ENCODE measurements at places on chromosomes 2 and 18.

GRCh38 chr18:35024965-35025364 is 16.2 kb upstream of the MAPRE2 start:
- no peak for DNase-seq

DNA sequence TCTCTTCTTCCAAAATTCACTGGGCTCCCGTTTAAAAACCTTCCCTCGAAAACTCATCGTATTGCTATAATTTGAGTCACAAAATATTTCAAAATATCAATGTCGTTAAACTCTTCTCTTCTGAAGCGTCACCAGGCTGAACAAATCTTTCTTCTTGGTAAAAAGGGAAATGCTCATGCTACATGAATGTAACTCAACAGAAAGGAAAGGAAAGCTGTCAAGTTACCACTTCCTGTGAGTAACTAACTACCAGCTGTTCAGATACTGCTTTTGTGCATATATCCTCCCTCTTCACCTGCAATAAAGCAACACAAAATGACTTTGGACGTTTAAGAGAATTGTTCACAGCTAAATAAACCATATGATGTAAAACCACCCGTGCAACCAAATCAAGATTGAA is 95.4 kb downstream of the DOCK10 start:
- no peak for DNase-seq

DNA sequence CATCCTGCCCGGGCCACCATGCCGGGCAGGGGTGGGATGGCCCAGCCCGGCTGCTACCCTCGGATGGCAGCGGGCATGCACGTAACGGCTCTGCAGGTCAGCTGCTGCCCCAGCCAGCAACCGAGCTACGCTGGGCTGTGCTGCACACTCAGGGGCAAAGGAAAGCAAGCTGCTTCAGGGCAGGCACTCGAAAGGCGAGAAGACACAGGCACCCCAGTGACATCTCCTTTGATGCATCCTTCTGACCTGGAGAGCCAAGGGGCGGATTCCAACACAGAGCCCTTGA is 8.8 kb downstream of the HDAC4 start:
- DNase-seq: no peak

- no peak for DNase-seq
These were observed 41.4 kb upstream of the YES1 start for GRCh38 chr18:853471-853870.

GRCh38 chr18:7034924-7035323 is 82.7 kb downstream of the LAMA1 start:
- no peak for DNase-seq

- no peak for DNase-seq
These were observed 1.2 kb downstream of the BABAM2 start for GRCh38 chr2:27891673-27892105.

- DNase-seq: no peak
These were observed 288.8 kb upstream of the HS6ST1 start for GRCh38 chr2:128607440-128607839.

GRCh38 chr2:56474412-56475158 is 290.8 kb downstream of the CCDC85A start:
- no peak for DNase-seq

GRCh38 chr18:2609604-2610003 is 38.2 kb downstream of the NDC80 start:
- no peak for DNase-seq

DNA sequence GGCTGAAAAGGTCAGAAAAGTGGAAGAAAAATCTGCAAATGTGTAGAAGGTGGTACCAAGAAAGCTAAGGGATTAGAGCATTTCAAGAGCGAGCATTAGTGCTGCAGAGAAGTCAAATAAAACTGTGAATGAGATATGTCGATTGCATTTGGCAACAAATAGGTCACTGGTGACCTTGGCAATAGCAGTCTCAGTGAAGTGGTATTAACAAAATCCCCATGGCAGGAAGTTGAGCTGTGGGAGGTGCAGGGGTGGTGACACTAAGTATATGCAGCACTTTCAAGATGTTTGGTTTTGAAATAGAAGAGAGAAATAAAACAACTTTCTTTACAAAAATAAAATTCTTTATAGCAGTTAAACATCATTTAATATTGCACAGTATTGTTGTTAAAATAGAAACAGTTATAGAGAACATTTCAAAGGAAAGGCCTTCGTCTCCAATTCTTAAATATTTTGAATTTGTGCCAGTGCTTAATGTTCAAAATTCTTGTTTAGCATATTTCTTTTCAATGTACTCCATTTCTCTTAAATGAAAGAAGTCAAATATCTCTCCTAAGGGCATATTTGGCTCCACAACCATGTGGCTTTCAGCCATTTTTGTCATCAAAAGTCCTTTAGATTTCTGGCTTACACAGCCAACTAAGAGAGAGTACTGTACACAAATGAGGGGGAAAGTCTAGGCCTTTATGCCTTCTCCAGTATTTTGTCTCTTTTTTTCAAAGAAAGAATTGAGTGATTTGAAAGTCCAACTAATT is 443.0 kb upstream of the MMADHC start:
- DNase-seq: no peak

- DNase-seq: no peak
These were observed 185.6 kb downstream of the CTIF start for GRCh38 chr18:48724442-48724841.

- DNase-seq: no peak
These were observed 98.6 kb downstream of the GALNT1 start for GRCh38 chr18:35680139-35680551.

GRCh38 chr18:13889671-13890070 is 25.7 kb downstream of the MC2R start:
- no peak for DNase-seq

DNA sequence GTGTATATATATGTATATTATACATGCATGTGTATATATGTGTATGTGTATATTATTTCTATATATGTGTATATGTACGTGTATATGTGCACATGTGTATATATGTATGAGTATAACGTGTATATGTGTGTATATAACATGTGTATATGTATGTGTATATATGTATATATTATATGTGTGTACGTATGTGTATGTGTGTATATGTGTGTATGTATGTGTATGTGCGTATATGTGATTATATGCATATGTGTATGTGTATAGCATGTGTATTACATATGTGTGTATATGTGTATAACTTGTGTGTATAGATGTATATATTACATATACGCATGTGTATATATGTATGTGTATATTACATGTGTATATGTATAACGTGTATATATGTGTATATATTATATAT is 32.1 kb upstream of the ID2 start:
- DNase-seq: no peak

GRCh38 chr2:203869223-203870042 is 1.9 kb downstream of the CTLA4 start:
- DNase-seq: no peak

- no peak for DNase-seq
These were observed 257.2 kb upstream of the TCF4 start for GRCh38 chr18:55845221-55845620.

GRCh38 chr2:126038861-126039260 is 617.1 kb upstream of the GYPC start:
- no peak for DNase-seq

DNA sequence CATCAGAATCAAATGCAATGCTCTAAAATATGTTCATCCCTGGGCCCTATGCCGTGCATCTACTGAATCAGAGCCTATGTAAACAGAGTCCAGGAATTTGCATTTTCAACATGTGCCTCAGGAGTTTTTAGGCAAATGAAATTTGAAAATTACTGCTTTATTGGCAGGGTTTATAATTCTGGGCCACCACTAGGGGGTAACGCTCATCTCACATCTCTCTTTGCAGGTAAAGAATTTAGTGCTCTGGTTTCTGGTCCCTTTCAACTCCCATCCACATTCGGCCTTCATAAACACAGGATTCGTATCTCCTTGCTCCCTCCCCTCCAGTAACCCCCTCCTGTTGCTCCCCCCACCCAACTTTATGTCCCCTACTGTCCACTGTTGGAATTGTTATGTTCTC is 49.3 kb downstream of the LYPD6B start:
- no peak for DNase-seq

DNA sequence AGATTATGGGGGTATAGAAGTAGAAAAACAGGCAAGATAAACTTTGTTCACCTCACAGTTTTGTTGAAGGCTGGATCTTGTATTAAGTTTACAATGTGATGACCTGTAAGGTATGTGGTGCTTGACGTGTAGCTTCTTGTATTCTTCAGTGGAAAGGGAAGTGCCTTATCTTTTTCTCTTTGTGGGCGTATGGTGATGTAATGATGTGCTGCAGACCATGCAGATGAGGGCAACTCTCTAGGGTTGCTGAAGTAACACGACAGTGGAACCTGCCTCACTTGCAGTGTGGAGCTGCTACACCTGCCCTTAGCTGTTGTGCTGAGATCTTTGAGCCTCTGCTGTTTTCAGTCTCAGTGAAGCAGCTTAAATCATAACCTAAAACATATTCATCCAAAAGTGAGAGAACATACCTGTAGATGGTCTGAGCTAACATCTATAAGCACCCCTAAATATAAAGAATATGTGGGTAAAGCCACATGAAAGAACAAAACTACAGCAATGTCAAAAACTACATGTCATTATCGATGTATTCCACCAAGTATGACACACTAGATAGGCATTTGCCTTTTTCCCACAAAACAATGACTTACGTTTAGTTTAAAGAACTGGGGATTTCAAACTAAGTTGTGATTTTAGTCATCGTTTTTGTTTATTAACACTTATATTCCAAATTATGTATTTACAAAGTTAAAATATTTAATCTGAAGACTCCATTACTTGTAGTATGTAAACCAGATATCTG is 1144.1 kb downstream of the CNTNAP5 start:
- no peak for DNase-seq

GRCh38 chr2:12817870-12818269 is 101.1 kb downstream of the TRIB2 start:
- DNase-seq: no peak

DNA sequence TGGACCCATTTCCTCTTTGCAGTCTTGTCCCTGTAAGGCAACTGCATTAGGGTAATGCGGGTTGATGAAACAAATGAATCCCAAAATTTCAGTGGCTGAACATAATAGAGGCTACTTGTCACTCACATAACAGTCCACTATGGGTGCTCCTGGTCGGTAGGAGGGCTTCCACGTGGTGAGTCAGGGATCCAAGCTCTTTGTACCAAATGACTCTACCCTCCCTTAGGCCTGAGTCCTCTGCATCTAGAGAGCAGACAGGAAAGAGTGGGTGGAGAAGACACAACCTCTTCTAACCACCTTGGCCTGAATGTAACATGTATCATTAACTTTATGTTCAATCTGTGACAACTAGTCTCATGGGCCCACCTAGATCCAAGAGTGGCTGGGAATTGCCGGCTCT is 86.2 kb upstream of the HAAO start:
- DNase-seq: peak; percentile 77

DNA sequence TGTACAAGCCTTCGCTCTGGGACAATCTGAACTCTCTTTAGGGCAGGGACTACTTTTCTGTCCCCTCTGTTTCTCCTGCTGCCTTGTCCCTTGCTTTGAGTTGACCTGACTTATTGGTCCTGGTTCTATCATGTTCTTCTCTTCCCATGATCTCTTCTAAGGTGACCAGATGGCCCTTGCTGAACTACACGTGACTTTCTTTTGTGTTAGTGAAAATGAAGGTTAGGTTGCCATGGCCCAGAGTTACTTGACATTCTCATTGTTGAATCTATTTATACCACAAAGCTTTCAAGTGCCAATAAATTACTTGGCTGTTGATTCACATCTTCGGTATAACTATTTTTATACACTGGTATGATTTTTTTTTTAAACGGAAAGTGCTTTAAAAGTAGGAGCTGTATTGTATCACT is 24.4 kb downstream of the MRPL33 start:
- no peak for DNase-seq

GRCh38 chr2:69195706-69196105 is 182.7 kb downstream of the ANTXR1 start:
- DNase-seq: no peak

- DNase-seq: no peak
These were observed 326.2 kb upstream of the SOX11 start for GRCh38 chr2:5365871-5366461.

DNA sequence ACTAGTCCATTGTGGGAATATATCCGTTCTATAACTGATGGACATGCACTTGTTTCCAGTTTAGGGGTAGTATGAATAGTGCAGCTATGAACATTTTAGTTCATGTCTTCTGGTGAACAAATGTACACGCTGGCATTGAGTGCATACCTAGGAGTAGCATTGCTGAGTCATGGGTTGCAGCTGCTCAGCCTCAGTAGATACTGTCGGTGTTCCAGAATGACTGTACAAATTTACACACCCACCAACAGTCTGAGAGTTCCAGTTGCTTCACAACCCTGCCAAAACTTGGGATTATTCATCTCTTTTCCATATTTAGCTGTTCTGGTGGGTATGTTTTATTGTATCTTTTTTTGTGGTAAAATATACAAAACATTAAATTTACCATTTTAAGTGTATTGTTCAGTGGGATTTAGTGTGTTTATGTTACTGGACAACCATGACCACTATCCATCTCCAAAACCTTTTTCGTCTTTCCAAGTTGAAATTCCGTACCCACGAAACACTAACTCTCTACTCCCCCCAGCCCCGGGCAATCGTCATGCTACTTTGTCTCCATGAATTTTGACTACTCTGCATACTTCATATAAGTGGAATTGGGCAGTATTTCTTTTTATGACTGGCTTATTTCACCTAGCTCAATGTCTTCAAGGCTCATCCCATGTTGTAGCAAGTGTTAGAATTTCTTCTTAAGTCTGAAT is 281.0 kb downstream of the PRKCE start:
- no peak for DNase-seq

- no peak for DNase-seq
These were observed 109.0 kb upstream of the SLC35G4 start for GRCh38 chr18:11500153-11501122.

DNA sequence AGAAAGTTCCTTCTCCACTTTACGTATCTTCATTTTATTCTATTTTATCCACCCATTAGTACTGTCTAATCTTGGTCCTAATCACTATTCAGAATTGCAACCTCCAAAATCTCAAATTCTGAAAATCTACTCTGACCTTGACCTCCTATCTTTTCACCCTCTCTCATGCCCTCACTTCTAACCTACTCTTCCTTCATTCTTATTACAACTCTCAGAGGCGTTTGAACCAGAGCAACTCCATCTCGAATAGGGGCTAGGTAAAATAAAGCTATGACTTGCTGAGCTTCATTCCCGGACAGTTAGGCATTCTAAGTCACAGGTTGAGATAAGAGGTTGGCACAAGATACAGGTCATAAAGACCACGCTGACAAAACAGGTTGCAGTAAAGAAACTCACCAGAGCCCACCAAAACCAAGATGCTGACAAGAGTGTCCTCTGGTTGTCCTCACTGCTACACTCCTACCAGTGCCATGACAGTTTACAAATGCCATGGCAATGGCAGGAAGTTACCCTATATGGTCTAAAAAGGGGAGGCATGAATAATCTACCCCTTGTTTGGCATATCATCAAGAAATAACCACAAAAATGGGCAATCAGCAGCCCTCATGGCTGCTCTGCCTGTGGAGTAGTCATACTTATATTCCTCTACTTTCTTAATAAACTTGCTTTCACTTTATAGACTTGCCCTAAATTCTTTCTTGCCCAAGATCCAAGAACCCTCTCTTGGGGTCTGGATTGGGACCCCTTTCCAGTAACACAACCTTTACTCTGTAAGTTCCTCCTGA is 11.4 kb downstream of the CCDC88A start:
- DNase-seq: no peak

- no peak for DNase-seq
These were observed 15.5 kb downstream of the MAP3K20 start for GRCh38 chr2:173090973-173091660.

Data from vagina (tissue), 2 donors.